ENCODE measurements at places on chromosomes 16 and 17. TPM values are rescaled to one million over a fixed set of nuclear protein-coding genes. Genes with fewer than 3 reads are reported as not detected.

Gene ATP2A3
- polyA plus RNA-seq = not detected

Gene KRT15
- not detected for polyA plus RNA-seq

Gene CCDC40
- 15.0 TPM for polyA plus RNA-seq

Gene PYDC1
- polyA plus RNA-seq = not detected

Gene CES1
- not detected for polyA plus RNA-seq

Gene SMPD3
- 42.7 TPM for polyA plus RNA-seq

Gene KAT2A
- polyA plus RNA-seq = 30.5 TPM

Gene SOX8
- polyA plus RNA-seq = 3.9 TPM

Gene LAT
- polyA plus RNA-seq = 6.4 TPM

Gene TMC7
- 3.5 TPM for polyA plus RNA-seq

Gene SCGB1C2
- polyA plus RNA-seq = not detected

Gene SPECC1
- 7.0 TPM for polyA plus RNA-seq

Gene PIGQ
- 78.8 TPM for polyA plus RNA-seq

Gene RPL13
- polyA plus RNA-seq = 2,685 TPM

Gene CD68
- not detected for polyA plus RNA-seq

Gene KRT32
- polyA plus RNA-seq = not detected

Gene BMERB1
- polyA plus RNA-seq = 149 TPM

Gene SCARF1
- 5.4 TPM for polyA plus RNA-seq

Gene CASKIN1
- polyA plus RNA-seq = 10.3 TPM

Gene NTN1
- 18.1 TPM for polyA plus RNA-seq

Gene BCAR1
- polyA plus RNA-seq = 39.1 TPM

Gene SLC35G6
- polyA plus RNA-seq = not detected

Gene EFCAB3
- polyA plus RNA-seq = not detected

Gene CDR2L
- polyA plus RNA-seq = 8.3 TPM

Gene TBC1D3B
- polyA plus RNA-seq = 9.8 TPM

Gene RTN4RL1
- 8.1 TPM for polyA plus RNA-seq

Gene FNDC8
- polyA plus RNA-seq = not detected

Gene CSH2
- polyA plus RNA-seq = not detected

Gene SLC12A3
- 0.09 TPM for polyA plus RNA-seq

Gene CRISPLD2
- polyA plus RNA-seq = not detected

Gene CPD
- 14.3 TPM for polyA plus RNA-seq

Gene CLEC18C
- 1.3 TPM for polyA plus RNA-seq

Gene RAD51D
- polyA plus RNA-seq = 19.0 TPM

Gene MCRIP1
- polyA plus RNA-seq = 510 TPM

Gene DPEP1
- polyA plus RNA-seq = 0.96 TPM

Gene CLEC18B
- 1.6 TPM for polyA plus RNA-seq

Gene VASN
- 0.32 TPM for polyA plus RNA-seq

Gene GLIS2
- polyA plus RNA-seq = 2.6 TPM

Gene ZNF19
- polyA plus RNA-seq = 11.8 TPM

Gene SPATA32
- polyA plus RNA-seq = not detected

Gene TMEM88
- polyA plus RNA-seq = 6.7 TPM

Gene LRRC46
- 0.12 TPM for polyA plus RNA-seq

Gene QPRT
- polyA plus RNA-seq = 2.7 TPM

Gene HYDIN
- polyA plus RNA-seq = 2.2 TPM

Gene MAPT
- 101 TPM for polyA plus RNA-seq

Gene SEPTIN1
- polyA plus RNA-seq = not detected

Gene ST3GAL2
- 19.4 TPM for polyA plus RNA-seq

Gene CCL22
- not detected for polyA plus RNA-seq

Gene ITGB4
- polyA plus RNA-seq = not detected

Gene EME1
- polyA plus RNA-seq = 5.4 TPM

Gene HOXB9
- polyA plus RNA-seq = not detected

Gene SOX15
- polyA plus RNA-seq = 1.5 TPM

Gene GDPD3
- 3.6 TPM for polyA plus RNA-seq

Gene CTRB1
- not detected for polyA plus RNA-seq

Gene NOG
- 2.1 TPM for polyA plus RNA-seq

Gene ZG16B
- polyA plus RNA-seq = not detected
